ENCODE measurements at places on chromosomes 2 and 18.

- no peak for DNase-seq
These were observed 3.7 kb downstream of the SMAD7 start for GRCh38 chr18:48947092-48947491.

GRCh38 chr18:446941-447560, 53.5 kb downstream of the COLEC12 start:
- DNase-seq: no peak

DNA sequence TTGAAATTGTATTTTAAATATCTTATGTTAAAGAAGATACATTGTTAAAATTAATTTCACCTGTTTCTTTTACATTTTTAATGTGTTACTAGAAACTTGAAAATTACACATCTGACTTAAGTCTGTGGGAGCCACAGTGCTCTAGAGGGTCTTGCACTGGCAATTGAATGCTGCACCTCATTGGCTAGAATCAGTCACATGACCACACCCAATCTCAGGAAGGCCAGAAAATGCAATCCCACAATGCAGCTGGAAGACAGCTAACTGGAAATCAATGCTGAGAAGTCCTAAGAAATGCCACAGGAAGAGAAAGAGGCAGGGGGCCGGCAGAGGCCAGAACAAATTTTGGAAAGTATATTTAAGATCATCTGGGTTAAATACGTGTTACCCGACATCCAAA, 189.2 kb upstream of the POU3F3 start:
- DNase-seq: no peak

DNA sequence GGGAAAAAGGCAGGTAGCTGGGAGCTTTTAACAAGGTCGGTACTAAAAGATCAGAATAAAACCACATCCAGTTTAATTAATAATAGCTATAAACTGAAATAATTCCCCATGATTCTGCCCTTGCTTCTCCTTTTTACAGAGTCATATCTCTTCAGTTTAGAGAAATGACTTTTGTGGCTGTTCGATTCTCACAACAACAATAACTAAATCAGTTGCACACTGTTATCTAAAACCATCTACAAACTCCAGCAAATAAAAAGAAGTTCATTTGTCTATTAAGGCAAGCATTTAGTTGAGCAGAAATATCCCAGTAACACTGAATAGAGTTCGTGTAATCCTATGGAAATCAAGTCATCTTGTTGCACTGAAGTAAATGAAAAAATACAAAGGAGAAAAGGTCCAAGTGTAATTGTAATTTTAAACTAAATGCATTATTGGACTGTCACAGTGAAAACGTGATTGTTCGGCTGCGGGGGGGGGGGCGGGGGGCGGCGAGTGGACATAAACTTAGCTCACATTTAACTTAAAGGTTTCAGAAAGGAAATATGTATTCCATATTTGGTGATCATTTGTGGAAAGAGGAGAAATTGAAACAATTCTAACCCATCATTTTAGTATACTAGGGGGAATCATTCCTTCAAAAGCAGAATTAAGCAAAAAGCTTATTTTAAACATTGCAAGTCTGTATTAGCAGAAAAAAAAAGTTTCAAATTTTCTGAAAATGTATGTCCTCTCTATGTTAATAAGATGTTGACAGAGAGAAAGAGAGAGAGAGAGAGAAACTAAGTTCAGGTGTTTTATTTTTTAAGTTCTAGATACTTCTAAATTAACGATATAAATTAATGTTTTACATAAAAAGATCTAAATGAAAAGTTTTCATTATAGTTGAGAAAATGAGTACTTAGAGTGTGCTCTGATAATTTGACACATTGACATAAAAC, 144.5 kb downstream of the MEIS1 start:
- DNase-seq: no peak

- DNase-seq: no peak
These were observed 471.4 kb upstream of the REG3G start for GRCh38 chr2:78553866-78554647.

GRCh38 chr2:60312618-60313017, 240.8 kb downstream of the BCL11A start:
- DNase-seq: no peak

- DNase-seq: no peak
These were observed 13.0 kb downstream of the RRM2 start for GRCh38 chr2:10135296-10136089.

- DNase-seq: no peak
These were observed 25.4 kb downstream of the PSTPIP2 start for GRCh38 chr18:46046688-46047087.

GRCh38 chr2:220670511-220670910, 901.6 kb downstream of the EPHA4 start:
- DNase-seq: no peak

DNA sequence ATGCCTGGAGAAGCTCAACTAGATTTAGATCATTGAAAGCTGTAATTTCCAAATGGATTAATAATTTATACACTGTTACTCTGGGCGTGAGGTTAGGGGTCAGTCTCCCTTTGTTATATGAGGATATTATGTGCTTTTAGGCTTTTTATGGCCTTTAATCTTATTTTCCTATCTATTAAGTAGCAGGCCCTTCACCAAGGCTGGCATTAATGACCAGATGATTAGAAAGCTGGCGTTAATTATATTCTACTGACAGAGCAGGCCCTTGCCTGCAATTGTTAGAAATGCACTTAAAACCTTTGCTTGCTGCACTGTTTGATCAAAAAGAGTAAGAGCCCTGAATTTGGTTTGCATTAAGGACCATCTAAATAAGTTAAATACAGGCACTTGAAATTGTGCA, 75.3 kb downstream of the EPAS1 start:
- no peak for DNase-seq

DNA sequence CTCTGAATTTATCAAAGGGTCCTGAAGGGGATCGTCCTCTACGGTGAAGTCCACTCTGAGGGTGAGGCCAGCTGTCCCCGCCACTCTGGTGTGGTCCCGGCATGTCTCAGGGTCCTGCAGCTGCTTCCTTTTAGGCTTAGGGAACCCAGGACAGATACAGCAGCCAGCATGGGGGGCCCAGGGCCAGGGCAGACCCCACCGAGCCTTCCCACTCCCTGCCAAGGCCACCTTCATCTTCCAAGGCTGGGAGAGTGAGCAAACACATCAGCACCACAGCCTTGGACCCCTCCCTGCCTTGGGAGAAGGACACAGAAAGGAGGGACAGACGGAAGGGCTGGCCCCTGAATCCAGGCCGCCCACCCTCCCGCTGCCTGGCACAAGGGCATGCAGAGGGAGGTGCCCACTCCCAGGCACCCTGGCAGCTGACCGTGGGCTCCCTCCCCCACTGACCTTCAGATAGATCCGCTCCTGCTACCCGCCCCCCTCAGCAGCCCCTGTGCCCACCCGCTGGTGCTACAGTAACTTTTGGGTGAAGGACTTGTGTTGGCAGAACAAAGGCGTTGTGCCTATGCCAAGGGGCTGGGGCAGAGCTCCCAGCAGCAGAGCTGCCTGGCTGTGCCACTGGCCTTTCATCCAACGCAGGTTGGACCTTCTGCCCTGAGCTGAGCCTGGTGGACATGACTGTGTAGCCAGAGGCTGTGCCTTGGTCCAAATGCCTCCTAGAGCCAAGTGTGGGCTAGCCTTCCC, 7.6 kb downstream of the CYP26B1 start:
- DNase-seq: no peak

DNA sequence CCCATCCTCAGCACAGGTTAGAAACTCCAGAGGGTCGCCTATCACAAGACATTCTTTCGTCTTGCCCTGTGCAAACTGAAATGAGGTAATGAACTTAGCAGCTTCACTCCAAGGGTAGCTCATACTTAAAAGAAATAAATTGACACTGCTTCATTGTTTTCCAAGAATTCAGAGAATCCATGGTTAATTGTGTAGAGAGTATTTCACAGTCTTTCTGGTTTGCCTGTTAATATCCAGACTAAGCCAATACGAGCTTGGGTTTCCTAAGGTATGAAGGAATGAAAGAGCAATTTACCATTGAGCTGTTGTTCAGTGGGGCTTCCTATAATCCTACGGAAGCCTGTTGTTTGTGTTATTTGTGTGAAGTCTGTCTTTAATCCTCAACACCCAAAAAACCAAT, 58.7 kb downstream of the FAM124B start:
- no peak for DNase-seq

- no peak for DNase-seq
These were observed 1257.2 kb upstream of the CHAC2 start for GRCh38 chr2:52510432-52510831.

DNA sequence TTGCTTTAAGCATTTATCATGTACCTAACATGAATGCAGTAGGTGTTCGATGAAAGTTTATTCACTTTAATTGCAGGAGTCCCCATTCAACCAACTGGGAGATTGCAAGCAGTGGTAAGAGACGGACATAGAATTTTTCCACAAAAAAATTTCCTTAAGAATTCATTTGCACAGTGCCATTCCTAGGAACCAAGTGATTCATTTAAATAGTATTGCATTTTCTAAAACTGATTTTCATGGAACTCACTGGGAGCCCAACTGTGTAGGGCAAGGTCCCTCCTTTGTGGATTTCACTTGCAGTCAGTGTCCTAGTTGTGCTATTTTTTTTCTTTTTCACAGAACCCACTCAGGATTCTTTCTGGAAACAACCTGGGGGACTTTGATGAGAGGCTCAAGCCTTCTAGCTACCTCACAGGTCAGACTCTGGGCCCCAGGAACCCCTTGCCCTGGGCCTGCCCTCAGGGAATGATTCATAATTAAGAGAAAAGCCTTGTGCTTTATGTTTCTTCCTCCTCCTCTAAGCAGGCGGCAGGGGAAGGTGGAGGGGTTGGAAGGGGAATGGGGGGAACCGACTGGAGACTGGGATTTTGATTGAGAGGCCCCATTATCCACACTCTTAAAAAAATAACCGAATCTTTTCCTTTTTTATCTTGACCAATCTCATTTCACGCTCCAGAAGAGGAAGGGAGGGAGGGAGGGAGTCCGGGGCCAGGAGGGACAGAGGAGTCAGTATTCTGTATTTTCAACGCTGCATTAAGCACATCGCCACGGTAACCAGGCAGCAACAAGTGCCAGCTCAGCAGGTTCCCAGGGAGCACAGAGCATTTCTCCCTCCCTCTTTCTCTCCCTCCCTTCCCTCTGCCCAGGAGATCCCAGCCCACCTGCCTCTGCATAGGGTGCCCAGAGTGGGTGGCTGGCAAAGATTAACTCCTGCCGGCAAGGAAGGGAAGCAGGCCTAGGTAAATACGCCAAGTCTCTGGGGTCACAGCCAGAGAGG, 51.8 kb downstream of the PSD4 start:
- no peak for DNase-seq

GRCh38 chr2:171522052-171522787, at the start of gene CYBRD1:
CYBRD1 (plus strand) TSS chr2:171522474; CDS start chr2:171522546, 72 bp downstream.
- DNase-seq: no peak

- DNase-seq: no peak
These were observed 420.7 kb upstream of the SALL3 start for GRCh38 chr18:78558948-78559347.

- no peak for DNase-seq
These were observed 63.0 kb upstream of the SIX2 start for GRCh38 chr2:45072064-45072861.

DNA sequence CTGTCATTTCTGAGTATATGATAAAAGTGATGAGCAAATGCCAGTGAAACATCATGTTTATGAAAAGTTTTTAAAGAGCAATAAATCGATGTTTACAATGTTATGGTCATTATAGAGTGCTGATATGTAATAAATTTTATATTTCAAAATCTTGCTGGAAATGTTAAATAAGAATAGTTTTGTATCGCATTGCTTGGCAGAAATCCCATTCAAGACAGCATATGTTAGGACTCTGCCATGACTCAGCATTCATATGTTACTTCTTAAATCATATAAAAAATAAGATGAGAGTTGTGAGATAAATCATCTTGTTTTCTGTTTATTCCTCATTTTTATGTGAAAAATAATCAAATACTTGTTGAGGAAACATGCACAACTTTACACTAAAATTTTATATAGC, 949.9 kb upstream of the NRXN1 start:
- DNase-seq: no peak

DNA sequence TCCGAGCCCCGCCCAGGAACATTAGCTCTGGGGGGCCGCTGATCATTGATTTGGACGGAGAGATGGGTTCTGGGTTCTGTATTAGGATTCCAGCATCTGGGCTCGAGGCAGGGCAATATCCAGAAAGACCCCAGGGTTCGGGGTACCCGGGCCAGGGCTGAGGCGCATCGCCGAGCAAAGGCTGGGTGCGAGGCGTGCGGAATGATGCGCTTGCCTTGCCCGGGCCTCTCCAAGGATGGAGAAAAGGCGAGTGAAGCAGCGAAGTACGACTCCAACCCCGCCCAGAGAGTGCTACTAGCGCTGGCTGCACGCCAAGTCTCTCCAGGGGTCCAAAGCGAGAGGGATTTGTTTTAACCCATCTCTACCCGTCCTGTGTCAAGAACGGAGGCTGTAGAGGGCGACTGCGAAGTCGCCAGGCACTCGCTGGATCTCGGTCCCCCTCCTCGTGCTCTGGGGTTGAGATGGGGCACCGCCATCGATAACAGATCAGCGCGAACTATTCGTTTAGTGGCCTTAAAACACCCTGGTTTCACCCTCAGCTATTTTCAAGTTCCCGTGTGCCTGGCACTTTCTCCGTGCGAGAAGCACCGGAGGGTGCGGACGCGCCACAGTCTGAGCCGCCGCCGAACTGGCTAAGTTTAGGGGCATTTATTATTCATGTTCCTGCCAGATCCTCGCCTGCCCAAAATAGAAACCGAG, 1.9 kb downstream of the ADCYAP1 start:
- no peak for DNase-seq

DNA sequence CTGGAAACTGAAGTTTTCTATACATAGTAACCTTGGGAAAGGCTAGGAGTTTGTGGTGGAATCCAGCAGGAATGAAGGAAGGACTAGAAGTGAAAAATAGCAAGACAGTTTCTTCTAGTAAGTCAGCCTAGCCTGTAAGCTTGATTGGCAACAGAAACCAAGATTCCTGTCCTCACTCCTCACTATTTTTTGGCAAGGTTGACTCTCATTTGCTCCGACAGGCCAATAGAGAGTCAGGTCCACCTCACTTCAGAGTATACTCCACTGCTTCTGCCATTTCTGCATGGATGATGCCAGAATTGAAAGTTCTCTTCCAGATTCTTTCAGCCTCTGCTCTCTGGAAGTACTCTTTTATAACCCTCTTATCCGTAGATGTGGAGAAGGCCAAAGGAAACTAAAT, 352.4 kb downstream of the ZNF516 start:
- no peak for DNase-seq

- no peak for DNase-seq
These were observed at the start of gene PDE11A for GRCh38 chr2:178072383-178073301. PDE11A (minus strand) TSS chr2:178072777; CDS start chr2:178072437, 340 bp downstream.
